Cardiac muscle cell (in vitro differentiated cells and primary cell): ENCODE measurements at places on chromosomes 7 and 10. TPM values are rescaled to one million over a fixed set of nuclear protein-coding genes. Genes with fewer than 3 reads are reported as not detected.

GPR15LG gene
- not detected in 2 replicates for polyA plus RNA-seq

EPO gene
- polyA plus RNA-seq, result 0.34 and 0.46 TPM in 2 replicates

- DNase-seq, result no peak
Measured at GRCh38 chr7:21215307-21215706, 212.6 kb upstream of the SP4 start.

GRCh38 chr10:13633689-13634088 lies 46.9 kb downstream of the PRPF18 start:
- DNase-seq, result no peak

DNA sequence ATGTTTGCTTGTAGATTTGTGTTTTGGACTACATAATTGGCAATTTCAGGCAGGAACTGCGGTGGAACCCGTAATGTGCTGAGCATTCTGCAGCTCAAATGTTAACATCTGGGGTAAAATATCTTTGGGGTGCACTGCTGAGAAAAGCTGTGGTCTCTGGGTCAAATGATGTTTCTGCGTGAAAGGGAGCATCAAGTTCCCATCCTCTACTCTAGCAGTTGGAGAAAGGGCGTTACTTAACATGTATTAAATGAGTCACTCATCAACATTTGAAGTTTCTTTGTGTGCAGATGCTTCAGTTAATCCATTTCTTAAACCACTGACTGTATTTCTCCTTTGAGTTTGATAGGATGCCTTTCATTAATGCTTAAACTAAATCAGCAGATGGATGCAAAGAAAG lies 273.1 kb upstream of the PITRM1 start:
- DNase-seq, result no peak

DNA sequence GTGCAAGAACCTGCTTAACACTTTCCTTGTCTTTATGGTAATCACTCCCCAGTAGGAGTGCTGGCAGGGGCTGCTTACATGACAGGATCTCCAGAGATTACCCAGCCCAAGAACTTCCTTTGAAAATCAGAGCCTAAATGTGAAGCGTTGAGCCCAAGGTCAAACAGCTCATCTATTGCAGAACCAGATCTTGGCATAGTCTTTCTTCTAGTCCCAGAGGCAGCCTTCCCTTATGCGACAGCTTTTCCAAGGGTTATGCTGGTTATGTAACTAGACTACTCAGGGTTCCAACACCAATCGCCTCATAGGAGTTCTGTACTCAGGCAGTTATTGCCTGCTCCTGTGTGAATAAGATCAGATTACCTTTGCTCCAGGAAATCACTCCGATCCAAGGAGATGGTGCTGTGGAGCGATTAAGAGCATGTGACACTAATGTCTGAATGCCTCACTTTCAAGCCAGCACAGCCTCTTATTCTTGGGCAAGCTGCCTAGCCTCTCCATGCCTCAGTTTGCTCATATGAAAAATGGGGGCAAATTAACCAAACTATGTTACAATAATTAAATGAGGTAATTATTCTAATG lies 8.4 kb upstream of the LGI1 start:
- no peak for DNase-seq

- no peak for DNase-seq
Measured at GRCh38 chr7:157499835-157500153, 163.0 kb downstream of the DNAJB6 start.

DNA sequence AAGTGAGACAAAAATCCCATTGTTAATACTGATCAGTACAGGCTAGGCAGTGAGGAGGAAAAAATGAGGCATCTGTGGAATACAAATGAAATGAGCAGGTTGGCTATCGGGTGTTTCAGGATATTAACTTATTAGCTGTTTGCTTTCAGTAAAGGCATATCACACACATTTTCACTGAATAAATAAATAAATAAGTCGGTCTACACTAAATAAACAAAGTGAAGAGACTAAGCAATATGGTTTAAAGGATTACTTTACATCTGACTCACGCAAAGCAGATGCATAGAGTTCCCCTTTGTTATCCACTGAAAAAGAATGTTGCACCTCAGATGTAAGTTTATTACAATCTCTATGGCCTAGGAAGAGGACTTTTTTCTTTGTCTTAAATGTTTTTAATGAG lies 6.3 kb upstream of the SEMA3A start:
- DNase-seq, result no peak
